ENCODE measurements at places on chromosomes 16 and 17.

GRCh38 chr17:44307387-44308186 is 814 bp upstream of the RUNDC3A start:
- DNase-seq = no peak

DNA sequence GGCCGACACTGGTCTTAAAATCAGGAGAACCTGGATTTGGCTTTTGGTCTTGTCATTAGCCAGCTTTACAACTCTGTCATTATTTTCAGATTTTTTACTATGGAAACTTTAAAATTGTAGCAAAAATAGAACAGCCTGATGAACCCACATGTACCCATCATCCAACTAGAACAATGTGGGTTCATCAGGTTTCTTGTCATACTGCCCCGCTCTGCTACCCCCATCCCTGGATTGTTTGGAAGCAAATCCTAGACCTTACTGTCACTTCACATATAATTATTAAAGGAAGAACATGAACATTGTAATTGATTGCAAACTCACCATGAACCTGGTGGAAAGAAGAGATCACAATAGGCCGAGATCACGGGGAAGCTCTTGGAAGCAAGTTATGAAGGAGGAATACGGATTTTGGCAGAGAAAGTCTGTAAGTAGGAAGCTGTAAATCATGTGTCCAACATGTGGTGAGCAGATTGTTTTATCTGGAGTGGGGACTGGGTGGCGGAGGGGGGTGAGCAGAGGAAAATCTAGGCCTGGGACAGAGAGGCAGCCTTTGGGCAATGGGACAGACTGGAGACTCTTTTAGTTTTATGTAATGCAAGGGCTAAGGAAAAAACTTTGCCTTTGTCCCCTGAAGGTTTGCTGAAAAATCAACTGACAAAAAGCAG is 67.0 kb downstream of the PITPNC1 start:
- no peak for DNase-seq

- DNase-seq = no peak
Measured at GRCh38 chr17:7620835-7621234, 6.1 kb upstream of the FXR2 start.

- DNase-seq = no peak
Measured at GRCh38 chr17:76008630-76009425, 8.2 kb downstream of the CDK3 start.

DNA sequence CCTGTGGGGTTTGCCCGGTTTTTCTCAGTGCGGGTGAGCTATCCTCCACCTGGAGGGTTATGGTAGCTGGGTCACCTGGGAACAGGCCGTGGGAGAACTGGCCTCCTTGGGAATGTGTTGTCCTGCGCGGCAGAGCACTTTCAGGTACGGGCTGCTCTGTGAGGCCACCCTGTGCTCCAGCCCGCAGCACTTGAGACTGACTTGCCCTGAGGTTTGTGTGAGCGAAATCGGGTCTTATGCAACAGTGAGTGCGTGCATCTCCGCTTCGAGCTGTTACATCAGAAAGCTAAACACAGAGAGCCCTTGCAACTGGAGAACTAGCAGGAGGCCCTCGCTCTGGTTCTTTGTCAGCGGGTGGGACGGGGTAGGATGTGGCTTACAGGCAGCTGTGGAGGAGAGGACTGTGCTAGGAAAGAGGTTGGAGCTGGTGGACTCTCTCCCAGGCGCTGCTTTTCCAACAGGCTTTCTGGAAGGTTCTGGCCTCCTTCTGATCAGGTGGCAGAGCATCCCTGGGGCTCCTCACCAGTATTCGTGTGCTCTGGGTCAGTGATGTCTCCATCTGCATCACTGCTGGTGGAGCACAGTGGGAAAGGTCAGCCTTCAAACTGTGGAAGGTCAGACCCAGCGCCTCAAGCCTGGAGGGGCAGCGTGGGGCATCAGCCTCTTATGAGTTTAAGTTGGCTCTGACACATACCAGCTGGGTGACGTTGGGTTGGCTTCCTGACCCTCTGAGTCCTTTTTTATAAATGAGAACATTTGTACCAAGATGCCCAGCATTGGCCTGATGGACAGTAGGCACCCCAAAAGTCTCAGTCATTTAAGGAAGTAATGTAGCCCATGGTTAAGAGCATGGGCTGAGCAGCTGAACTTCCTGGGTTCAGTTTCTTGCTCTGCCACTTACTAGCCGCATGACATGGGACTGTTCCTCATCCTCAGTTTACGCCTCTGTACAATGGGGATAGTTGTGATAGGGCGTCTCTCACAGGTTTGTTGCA is 76.3 kb downstream of the KSR1 start:
- no peak for DNase-seq

DNA sequence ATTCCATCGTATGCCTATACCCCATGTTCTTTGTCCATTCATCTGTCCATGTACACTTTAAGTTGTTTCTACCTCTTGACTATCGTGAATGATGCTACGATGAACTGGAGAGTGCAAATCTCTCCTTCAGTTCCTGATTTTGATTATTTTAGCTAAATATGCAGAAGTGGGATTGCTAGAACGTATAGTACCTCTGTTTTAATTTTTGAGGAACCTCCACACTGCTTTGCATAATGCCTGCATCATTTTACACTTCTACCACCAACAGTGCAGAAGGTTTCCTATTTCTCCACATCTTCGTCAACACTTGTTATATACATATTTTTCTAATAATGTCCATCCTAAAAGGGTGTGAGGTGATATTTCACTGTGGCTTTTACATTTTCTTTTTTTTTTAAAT is 43.9 kb downstream of the SDR42E1 start:
- no peak for DNase-seq

DNA sequence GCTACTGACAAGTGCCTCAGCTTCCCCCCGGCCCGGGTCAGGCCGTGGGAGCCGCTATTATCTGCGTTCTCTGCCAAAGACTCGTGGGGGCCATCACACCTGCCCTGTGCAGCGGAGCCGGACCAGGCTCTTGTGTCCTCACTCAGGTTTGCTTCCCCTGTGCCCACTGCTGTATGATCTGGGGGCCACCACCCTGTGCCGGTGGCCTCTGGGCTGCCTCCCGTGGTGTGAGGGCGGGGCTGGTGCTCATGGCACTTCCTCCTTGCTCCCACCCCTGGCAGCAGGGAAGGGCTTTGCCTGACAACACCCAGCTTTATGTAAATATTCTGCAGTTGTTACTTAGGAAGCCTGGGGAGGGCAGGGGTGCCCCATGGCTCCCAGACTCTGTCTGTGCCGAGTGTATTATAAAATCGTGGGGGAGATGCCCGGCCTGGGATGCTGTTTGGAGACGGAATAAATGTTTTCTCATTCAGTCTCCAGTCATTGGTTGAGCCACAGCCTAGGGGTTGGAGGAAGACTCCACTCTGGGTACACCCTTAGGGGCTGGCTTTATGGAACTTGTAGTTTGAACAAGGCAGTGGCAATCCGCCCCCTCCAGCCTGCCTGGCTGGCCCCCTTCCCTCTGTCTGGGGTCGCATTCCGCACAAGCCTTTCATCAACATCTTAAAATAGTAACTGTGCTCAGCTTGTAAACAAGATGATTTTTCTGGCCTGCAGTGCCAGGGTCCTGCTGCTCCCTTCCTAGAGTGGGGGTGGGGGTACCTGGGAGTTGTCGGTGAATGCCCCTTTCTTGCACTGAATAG is 4.1 kb downstream of the SYNGR2 start:
- DNase-seq = no peak

- no peak for DNase-seq
Measured at GRCh38 chr16:85978291-85978775, 79.4 kb downstream of the IRF8 start.

- no peak for DNase-seq
Measured at GRCh38 chr17:76675648-76676047, 32.1 kb upstream of the ST6GALNAC1 start.

GRCh38 chr16:29700253-29700987 is 21.4 kb downstream of the QPRT start:
- DNase-seq = peak; percentile 53
